ENCODE measurements at places on chromosomes 13 and 19.

GRCh38 chr13:31824705-31825517 is 85.6 kb downstream of the RXFP2 start:
- H3K27ac ChIP-seq = no peak overlapping the region
- H3K36me3 ChIP-seq = no peaks in the 10 kb centered on the region
- DNase-seq = no peak
- peaks cover 2% of the 10 kb centered on the region for H3K27me3 ChIP-seq

DNA sequence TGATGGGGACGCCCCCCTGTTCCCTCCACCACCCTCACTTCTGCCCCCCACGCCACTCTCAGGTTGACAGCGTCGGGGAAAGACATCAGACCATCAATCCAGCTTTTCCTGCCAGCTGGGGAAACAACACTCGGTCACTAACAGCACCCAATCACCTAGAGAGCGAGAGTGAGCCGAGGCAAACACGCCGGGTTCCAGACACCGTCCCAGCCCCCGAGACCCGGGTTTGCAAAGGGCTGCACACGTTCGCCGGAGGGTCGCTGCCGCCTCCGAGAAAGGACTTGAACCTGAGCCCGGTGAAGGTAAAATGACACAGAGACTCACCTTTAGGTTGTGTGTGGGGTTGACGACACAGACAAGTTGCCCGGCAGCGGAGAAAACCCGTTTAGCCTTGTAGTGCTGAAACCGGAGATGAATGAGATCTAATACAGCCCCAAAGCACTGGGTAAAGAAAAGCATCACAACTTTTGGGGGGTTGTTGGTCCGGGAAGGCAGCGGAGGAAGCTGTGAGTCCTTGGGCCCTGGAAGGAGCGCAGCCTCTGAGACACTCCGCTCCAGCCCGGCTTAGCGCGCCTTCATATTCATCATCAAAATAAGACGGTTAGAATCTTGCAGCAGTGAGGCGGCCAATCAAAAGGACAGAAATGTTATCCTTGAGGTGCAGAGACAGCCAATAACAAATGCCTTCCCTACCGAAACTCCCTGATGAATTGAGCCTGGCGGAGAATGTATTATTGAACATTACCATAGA is at the start of gene SIAH3:
SIAH3 (minus strand) TSS at position 583 of the 751 bp plus-strand sequence; CDS start at position 459, 124 bp downstream.
- peaks cover 46% of the 10 kb centered on the region for H3K4me1 ChIP-seq
- DNase-seq = peak; percentile 30
- no peak within 1 kb of the TSS for H3K27ac ChIP-seq
- no peaks in the 10 kb centered on the region for H3K36me3 ChIP-seq

- no peak for DNase-seq
- no peak overlapping the region for H3K27ac ChIP-seq
- peaks cover 15% of the 10 kb centered on the region for H3K27me3 ChIP-seq
- H3K4me1 ChIP-seq = no peaks in the 10 kb centered on the region
- no peak overlapping the region for H3K4me3 ChIP-seq
These were observed 47.2 kb upstream of the FAM124A start for GRCh38 chr13:51175021-51175420.

DNA sequence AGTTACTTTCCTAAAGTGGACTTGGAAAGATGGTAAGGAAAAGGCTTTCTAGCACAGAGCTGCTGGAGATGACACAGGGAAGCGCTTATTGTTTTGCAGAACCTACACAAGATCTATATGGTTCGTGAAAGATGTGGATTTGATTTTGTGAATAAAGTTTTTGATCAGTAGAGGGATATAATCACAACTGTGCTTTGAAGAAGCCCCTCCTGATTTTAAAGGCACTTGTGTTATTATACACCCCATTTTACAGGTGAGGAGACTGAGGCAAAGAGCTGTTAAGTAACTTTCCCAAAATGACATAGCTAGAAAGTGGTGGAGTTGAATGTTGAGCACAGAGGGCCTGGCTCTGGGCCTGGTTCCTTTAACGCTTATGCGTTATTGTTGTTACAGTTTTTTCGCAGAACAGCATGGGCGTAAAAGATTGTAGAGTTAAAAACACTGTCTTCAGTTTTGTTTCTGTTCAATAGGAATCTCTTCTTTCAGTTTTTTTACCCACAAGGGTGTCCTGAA is 1.4 kb downstream of the TDRD3 start:
- no peak for DNase-seq
- no peaks in the 10 kb centered on the region for H3K36me3 ChIP-seq
- H3K4me1 ChIP-seq = peaks cover 36% of the 10 kb centered on the region

GRCh38 chr13:108226184-108226583 is 8.0 kb downstream of the ABHD13 start:
- no peaks in the 10 kb centered on the region for H3K27me3 ChIP-seq
- H3K27ac ChIP-seq = no peak overlapping the region
- H3K4me1 ChIP-seq = peaks cover 25% of the 10 kb centered on the region
- no peak overlapping the region for H3K4me3 ChIP-seq
- H3K36me3 ChIP-seq = peaks cover 9% of the 10 kb centered on the region
- DNase-seq = no peak

GRCh38 chr19:38191747-38192146 is 32.3 kb downstream of the DPF1 start:
- H3K4me1 ChIP-seq = peaks cover 9% of the 10 kb centered on the region
- no peaks in the 10 kb centered on the region for H3K27me3 ChIP-seq
- no peak overlapping the region for H3K27ac ChIP-seq
- H3K4me3 ChIP-seq = no peak overlapping the region
- no peak for DNase-seq

- no peaks in the 10 kb centered on the region for H3K27me3 ChIP-seq
- no peak overlapping the region for H3K4me3 ChIP-seq
- DNase-seq = no peak
- H3K27ac ChIP-seq = no peak overlapping the region
- H3K4me1 ChIP-seq = no peaks in the 10 kb centered on the region
These were observed 470.2 kb upstream of the PRR20A start for GRCh38 chr13:56670563-56670962.
